ENCODE measurements at places on chromosomes 13 and 19. TPM values are rescaled to one million over a fixed set of nuclear protein-coding genes. Genes with fewer than 3 reads are reported as not detected.

The SBK2 gene
- polyA plus RNA-seq = not detected

The SH2D3A gene
- 32.7 TPM for polyA plus RNA-seq

The LHB gene
- 0.78 TPM for polyA plus RNA-seq

The GRIK5 gene
- not detected for polyA plus RNA-seq

The NLRP9 gene
- polyA plus RNA-seq = not detected
